ENCODE measurements at places on chromosomes 1 and 21.

GRCh38 chr1:83742446-83742845 lies 256.5 kb downstream of the TTLL7 start:
- no peak for DNase-seq

DNA sequence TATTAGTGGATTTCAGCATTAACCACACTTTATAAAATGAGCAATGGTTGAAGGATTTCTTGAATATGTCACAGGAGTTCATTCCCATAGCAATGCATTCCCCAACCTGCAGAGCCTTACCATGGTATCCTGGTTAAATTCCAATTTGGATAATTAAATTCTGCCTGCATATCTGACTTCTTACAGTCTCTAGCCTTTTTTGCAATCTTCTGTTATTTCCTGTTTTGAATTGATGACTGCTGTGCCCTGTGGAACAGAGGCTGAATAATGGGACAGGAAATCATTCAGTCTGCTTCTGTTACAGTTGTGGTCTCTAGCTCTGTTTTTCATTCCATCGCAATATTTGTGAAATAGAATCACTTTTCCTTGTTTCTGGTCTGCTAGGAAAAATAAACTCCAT lies 1823.9 kb downstream of the PLA2G4A start:
- DNase-seq = peak; percentile 5

GRCh38 chr1:6033986-6034749 lies 11.5 kb upstream of the KCNAB2 start:
- DNase-seq = peak; percentile 47

- DNase-seq = no peak
These were observed 117.5 kb upstream of the VANGL1 start for GRCh38 chr1:115524236-115524635.

DNA sequence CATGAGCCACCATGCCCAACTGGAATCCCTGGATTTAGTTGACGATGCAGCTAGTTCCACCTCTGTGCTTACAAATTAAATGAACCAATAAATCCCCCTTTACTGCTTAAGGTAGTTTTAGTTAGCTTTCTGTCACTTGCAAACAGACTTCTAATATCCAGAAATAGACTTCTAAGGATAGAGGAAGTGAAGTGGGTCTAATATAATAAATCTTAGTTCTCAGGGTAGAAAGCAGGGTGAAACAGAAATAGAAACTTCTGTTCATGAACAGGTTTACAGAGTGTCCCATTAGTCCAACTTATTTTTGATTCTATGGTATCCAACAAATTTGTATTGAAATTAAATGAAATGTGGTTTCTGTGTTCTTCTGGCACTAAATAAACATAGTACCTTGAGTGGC lies 20.1 kb downstream of the BCAS2 start:
- no peak for DNase-seq

GRCh38 chr1:216005916-216006315 lies 417.3 kb downstream of the USH2A start:
- no peak for DNase-seq

DNA sequence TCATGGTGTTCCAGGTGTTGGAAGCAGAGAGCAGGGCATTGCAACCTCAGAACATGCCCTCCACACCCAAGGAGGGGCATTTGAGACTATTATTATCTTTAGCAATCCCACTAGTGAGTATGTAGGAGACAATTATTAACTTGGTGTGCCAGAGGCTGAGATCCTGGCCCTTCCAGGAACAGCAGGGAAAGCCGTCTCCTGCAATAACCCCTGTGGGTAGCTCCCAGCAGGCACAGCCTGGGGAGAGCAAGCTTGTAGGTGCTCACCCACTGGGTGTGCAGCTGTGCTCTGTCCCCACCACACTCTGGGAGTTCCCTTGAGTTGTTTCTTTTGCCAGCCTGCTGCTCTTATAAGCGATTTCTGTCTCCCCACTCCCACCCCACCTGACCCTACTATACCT lies 10.3 kb downstream of the CFAP107 start:
- DNase-seq = no peak

GRCh38 chr1:213065800-213066199 lies 14.8 kb downstream of the RPS6KC1 start:
- no peak for DNase-seq

DNA sequence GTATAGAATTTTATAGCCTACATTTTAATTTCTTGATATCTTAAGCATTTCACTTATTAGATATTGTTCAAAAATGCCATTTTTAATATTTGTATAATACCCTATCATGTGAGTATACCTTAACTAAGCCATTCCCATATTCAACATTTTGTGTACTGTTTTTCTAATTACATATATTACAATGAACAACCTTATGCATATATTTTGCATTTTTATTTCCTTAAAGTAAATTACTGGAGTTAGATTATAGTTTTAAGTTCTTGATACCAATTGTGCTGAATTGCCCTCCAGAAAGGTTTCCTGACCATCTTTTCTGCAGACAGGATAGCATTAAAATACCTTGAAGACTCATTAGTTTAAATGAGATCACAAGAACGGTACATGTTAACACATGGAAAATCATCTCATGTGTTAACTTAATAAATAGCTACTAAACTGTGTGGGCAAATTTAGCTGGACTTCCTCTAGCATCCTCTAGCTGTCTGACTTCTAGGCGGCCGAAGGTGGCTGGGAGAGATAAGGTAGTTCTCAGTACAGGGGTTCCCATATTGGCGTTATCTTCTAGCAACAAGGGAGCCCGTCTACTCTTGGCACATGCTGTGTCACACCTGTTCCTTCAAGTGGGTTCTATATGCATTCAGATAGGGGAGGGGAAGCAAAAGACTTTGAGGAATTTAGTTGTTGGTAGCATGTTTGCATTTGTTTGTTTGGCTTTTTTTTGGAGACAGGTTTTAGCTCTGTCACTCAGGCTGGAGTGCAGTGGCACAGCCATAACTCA lies 8.9 kb downstream of the DCLRE1B start:
- peak; percentile 99 for DNase-seq

- no peak for DNase-seq
These were observed 224.2 kb upstream of the RUNX1 start for GRCh38 chr21:35273333-35273732.

GRCh38 chr1:86530211-86530845 lies 16.6 kb upstream of the CLCA4 start:
- no peak for DNase-seq

GRCh38 chr1:213399695-213400094 lies 348.7 kb downstream of the RPS6KC1 start:
- no peak for DNase-seq

GRCh38 chr1:223815865-223816264 lies 29.9 kb downstream of the TP53BP2 start:
- DNase-seq = no peak

DNA sequence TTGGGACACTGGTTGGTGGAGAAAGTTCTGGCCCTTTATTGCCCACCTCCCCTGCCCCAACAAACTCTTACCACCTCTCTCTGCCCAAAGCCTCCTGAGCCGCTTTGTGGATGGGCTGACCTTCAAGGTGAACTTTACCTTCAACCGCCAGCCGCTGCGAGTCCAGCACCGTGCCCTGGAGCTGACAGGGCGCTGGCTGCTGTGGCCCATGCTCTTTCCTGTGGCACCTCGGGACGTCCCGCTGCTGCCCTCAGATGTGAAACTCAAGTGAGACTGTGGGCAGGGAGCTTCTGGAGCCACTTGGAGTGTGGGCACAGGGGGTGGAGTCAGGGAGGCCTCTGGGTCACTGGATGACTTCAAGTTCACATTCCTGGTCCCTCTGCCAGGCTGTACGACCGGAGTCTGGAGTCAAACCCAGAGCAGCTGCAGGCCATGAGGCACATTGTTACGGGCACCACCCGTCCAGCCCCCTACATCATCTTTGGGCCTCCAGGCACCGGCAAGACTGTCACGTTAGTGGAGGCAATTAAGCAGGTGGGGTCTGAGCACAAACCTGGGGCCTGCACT lies 12.5 kb downstream of the RHOC start:
- no peak for DNase-seq

DNA sequence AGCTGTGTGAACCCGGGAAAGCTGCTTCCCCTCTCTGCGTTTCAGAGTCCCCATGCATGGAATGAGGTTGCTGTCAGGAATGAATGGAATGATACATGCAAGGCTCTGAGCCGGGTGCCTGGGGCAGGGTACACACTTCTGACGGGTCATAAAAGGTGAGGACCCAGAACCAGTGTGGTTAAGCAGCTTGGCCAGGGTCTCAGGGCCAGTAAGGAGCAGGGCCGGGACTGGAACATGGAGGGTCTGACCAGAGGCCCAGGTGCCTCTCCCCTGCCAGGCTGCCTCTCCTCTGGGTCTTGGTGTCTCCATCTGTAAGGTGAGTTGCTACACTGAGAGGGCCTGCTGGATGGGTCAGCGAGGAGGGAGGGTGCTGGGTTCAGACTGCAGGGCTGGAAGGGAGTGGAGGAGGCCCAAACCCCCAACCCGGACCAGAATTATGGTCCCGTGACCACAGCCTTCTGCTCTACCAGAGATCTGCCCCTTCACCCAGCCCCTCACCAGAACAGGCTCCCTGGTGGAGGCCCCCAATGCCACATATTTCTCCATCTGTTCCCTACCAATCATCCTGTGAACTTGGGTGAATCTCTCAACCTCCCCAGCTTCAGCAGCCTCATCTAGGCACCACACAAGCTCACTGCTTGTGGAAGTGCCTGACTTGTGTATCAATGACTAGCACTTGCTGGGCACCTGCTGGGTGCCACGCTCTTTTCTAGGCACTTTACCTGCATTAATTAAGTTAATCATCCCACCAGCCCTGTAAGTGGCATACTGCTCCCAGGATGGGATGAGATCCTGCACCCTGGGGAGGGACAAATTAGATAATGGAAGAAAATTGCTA lies 16.2 kb upstream of the LRP8 start:
- DNase-seq = no peak

DNA sequence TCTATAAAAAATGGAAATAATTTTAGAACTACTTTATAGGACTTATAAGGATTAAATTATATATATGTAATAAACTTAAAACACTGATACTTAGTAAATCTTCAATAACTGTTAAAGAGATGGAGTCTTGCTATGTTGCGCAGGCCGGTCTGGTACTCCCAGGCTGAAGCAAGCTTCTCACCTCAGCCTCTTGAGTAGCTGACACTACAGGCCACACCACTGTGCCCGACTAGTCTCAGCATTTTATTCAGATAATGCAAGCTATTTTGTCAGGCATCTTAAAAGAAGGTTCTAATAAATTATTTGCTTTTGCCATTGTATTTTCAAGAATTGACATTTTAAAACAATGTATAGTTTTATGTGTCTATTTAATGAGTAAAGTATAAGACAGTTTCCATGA lies 20.8 kb downstream of the CNST start:
- DNase-seq = no peak

Measured in hematopoietic multipotent progenitor cell treated with erythropoietin and hydrocortisone succinate and interleukin-3 and kit ligand, for 6 days (in vitro differentiated cells).